ENCODE measurements at places on chromosomes 6 and 20. TPM values are rescaled to one million over a fixed set of nuclear protein-coding genes. Genes with fewer than 3 reads are reported as not detected.

DNA sequence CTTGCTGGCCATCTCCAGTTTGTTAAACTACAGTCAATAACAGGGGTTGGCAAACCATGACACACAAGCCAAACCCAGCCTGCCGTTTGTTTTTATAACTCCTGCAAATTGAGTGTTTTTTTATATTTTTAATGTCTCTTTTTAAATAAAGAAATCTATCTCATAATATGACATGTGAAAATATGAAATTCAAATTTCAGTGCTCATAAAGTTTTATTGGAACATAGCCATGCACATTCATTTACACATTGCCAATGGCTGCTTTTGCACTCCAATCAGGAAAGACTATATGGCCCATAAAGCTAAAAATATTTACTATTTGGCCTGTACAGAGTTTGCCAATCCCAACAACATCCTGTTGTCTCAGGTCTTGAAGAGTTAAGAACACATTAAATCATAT lies 129.0 kb upstream of the SRSF6 start:
- no peak overlapping the region for H3K27ac ChIP-seq
- H3K4me1 ChIP-seq = no peaks in the 10 kb centered on the region
- DNase-seq = no peak
- no peak overlapping the region for H3K4me3 ChIP-seq
- no peaks in the 10 kb centered on the region for H3K36me3 ChIP-seq

GRCh38 chr6:8278562-8278961 lies 156.8 kb downstream of the SLC35B3 start:
- DNase-seq = no peak
- no peaks in the 10 kb centered on the region for H3K36me3 ChIP-seq
- H3K4me1 ChIP-seq = no peaks in the 10 kb centered on the region
- H3K27me3 ChIP-seq = no peaks in the 10 kb centered on the region
- no peak overlapping the region for H3K27ac ChIP-seq

GJA10 gene
- not detected for total RNA-seq

NKAPL gene
- not detected for total RNA-seq

Data from activated CD4-positive, alpha-beta T cell treated with anti-CD3 and anti-CD28 coated beads, Interleukin-2, amount 10 ng/mL, durations not matched to agents 24 days and 14 days (primary cell).